ENCODE measurements at places on chromosomes 11 and 22.

- DNase-seq = no peak
Measured at GRCh38 chr22:49076300-49077035, 751.2 kb downstream of the BRD1 start.

DNA sequence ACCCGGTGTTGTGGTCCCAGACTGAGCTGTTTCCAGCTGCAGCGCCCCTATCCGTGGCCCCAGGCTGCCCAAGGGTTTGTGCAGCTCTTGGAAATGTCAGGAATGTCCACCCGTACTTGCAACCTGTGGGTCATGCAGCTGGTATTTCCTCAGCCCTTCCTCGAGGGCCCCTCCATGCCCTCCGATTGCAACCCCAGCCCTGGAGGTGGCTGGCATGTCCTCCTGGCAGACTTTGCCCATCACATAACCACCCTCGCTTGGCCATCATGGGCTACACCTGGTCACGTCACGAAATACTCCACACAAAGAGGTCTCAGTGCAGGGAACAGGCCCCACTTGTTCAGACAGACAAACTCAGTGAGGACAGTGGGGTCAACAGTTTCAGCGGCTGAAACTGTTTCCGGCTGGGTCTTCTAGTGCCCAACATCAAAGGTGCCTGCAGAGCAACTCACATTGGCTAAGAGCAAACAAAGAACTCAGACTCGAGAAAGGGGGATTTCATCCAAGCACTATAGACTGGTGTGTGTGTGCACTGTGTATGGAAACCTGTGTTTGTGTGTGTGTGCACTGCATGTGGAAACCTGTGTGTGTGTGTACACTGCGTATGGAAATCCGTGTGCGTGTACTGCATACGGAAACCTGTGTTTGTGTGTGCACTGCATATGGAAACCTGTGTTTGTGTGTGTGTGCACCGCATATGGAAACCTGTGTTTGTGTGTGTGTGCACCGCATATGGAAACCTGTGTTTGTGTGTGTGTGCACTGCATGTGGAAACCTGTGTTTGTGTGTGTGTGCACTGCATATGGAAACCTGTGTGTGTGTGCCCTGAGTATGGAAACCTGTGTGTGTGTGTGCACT is 72.8 kb upstream of the CCND1 start:
- no peak for DNase-seq

- DNase-seq = no peak
Measured at GRCh38 chr11:96315476-96315875, 27.5 kb downstream of the MAML2 start.

- DNase-seq = no peak
Measured at GRCh38 chr22:37545703-37546436, 14.4 kb upstream of the CDC42EP1 start.

- no peak for DNase-seq
Measured at GRCh38 chr11:15770798-15771414, 585.4 kb downstream of the SOX6 start.

DNA sequence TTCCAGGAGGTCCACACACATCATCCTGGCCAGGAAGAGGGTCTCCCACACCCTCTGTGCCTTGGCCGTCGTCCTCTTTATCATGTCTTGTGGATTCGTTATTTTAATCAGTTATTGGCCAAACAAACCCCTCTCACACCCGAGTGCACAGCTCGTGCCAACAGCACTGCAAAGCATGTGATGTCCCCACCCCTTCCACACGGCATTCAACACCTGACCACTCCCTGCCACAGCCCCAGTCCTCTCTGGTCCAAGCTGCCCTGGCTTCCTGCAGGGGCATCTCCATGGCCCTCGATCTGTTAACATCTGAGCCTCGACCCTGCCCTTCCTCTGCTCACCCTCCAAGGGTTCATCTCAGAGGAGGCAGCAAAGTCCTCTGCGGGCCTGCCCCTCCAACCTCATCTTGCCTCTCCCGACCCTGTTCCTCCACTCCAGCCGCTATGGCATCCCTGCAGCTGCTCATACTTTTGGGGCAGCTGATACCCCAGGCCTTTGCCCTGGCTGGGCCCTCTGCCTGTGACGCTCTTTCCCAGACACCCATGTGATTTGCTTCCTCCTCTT is 14.0 kb downstream of the MYEOV start:
- DNase-seq = no peak

DNA sequence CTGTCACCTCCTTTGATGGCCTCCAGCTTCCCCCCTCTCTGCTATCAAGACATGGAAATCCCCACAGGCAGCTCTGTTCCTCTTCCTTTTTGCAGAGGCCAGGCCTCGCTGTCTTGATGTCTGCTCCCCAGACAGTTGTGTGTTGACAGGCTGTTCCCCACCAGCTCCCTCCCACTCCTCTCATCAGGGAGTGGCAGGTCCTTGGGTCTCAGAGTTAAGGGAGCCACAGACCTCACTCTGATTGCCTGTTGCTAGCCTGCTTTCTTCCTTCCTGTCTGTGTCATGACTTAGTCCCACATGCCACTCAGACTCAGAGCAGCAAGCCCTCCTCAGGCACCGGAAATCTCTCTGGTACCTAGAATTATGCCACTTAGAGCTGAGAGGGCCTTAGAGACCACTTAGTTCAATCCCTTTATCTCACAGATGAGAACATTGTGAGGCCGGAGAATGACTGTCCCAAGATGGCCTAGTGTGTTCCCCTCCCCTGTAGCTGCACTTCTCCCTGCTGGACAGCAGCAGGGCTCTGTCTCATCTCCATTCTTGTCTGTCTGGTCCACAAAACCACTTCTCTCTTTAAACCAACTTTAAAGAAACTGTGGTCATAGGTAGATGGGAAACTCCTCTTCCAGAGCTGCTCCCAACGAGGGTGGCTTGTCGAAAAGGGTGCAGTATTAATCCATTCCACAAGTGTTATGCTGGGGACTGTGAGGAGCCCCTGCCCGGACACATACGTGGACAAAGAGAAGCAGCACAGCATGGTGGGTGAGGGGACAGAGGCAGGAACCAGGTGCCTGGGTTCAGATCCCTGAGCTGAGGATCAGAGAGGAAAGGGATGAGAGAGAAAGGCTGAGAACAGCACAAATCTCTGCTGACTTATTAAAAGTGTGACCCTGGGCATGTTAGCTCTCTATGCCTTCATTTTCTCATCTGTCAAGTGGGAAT is 4.2 kb downstream of the AMPD3 start:
- no peak for DNase-seq

DNA sequence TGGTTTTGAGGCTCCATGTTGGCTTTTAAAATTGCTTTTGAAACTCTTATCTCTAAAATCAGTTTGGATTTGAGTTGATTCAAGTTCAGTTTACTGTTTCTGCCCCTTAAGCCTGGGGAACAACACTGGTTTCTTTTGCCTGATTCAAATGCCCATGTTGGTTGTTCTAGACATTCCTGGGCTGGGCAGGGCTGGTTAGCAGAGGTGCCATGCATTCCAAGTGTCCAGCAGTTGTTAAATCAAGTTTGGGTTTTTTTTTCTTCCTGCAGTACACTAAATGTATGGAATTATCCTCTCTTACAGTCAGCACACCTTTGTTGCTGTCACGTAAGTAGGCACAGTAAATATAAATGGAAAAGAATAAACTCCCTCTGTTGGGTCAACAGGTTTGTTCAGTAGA is 67.2 kb upstream of the MTMR2 start:
- no peak for DNase-seq

- no peak for DNase-seq
Measured at GRCh38 chr11:12810568-12810894, 136.3 kb downstream of the TEAD1 start.

GRCh38 chr11:20227631-20228030 is 67.4 kb upstream of the DBX1 start:
- DNase-seq = no peak

GRCh38 chr11:127806501-127806900 is 780.9 kb downstream of the ETS1 start:
- no peak for DNase-seq

DNA sequence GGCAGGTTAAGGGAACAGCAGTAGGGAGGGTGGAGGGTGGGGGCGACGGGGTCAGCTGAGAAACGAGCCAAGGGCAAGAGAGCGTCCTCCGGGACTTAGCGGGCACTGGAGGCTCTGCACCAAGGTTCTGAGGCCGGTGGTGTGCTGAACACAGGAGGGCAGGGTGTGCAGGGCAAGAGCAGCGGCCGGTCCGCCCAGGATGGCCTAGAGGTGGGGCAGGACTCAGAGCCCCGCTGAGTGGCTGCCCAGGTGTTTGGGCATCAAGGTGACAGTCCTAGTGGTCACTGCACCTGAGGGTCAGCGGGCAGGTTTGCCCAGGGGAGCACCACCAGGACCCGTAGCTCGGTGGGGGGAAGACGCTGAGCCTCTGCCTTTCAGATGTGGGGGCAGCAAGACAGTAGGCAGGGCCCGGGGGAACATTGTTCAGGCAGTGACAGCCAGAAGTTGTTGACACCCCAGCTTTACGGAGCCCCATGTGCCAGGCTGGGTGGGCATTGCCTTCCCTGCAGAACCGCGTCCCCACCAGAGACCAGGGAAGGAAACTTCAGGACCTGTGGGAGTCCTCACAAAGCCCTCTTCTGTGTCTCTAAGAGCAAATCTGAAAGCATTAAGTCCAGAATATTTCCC is 4.5 kb upstream of the TTLL8 start:
- DNase-seq = no peak

DNA sequence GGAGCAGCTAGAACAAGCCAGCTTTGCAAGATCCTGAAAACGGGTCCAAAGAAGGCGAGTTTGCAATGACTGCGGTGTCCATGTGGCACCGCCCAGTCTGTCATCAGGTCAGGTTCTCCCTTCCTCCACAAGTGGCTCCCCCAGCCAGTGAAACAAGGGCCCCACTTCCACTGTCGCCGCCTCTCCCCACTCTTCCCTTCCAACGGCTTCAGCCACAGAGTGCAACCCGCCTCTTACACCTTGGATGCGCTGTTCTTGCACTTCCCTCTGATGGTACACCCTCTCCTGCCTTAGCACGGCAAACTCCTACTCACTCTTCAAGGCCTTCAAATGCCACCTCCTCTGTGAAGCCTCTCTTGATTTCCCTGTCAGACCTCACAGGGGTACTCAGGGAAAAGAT is 10.8 kb upstream of the TCF20 start:
- no peak for DNase-seq

DNA sequence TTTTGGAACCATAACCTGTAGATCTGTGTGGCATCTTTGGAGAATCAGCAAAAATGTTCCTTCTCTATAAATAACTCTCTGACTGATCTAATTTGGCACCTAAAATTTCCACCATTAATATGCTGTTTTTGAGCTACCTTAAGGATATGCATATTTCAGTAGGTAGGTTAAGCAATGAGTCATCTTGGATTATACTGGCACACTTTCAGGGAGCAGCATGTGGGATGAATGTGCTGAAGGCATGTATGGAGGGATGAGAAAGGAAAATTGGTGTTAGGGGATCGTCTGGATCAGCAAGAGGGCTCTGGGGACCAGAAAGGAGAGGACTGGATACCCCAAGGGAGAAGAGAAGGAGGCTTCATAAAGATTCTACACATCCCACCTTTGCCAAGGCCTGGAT is 44.6 kb upstream of the ELF5 start:
- no peak for DNase-seq

- no peak for DNase-seq
Measured at GRCh38 chr11:33636104-33636503, 64.5 kb downstream of the C11orf91 start.

DNA sequence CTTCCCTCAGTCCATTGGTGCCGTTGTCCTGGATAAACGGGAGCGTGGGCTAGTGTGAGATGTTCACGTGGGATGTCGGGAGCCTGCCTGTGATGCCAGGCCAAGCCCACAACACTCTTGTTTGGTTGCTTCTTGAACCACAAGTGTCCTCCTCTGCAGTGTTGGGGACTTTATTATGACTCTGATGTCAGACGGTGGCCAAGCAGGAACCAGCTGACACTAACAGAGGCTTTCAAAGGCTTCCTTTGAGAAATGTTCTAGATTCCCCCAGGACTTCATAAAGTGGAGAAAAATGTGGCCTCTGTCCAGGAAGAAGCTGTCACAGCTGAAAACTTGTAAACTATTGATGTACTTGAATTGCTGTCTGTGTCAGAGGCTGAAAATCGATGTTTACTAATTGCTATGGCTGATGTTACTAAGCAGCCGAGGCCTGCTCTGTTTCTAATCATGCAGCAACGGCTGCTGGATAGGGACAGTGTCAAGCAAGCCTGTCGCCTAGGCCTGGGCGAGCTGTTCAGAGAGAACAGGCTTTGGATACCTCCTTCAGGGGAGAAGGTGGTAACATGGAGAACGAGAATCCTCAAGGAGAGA is 131.7 kb downstream of the TBC1D22A start:
- DNase-seq = no peak

GRCh38 chr11:44025727-44026126 is 22.1 kb upstream of the ACCSL start:
- DNase-seq = no peak

DNA sequence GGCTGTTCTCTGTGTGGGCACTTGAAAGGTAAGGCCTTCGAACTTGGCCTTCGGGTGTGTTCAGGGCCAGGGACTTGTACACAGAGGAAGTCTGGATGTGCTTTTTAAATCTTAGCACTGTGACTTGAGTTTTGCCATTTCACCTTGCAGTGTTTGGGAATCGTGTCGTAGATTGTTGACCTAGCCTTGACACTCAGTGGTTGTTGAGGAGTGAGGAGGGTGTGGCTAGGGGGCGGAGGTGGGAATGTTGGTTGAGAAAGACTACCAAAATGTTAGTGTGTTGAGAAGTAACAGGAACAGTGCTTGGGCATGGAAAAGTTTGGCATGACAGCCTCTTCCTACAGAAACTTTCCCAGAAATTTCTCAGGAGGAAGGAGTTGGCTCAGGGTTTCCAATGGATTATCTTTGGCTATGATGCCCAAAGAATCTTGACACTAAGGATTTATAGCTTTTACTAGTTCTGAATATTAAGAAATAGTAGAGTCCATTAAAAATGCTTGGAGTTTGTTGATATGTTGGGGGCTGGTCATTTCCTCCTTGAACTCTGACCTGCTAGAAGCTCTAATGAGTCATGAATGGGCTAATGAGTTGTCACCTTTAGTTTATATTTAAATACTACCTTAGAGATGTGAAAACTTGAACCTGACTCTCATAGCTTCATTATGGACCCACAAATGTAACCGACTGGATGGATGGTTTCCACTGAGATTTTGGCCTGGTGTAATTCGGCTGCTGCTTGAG is 40.6 kb downstream of the BARX2 start:
- DNase-seq = no peak

DNA sequence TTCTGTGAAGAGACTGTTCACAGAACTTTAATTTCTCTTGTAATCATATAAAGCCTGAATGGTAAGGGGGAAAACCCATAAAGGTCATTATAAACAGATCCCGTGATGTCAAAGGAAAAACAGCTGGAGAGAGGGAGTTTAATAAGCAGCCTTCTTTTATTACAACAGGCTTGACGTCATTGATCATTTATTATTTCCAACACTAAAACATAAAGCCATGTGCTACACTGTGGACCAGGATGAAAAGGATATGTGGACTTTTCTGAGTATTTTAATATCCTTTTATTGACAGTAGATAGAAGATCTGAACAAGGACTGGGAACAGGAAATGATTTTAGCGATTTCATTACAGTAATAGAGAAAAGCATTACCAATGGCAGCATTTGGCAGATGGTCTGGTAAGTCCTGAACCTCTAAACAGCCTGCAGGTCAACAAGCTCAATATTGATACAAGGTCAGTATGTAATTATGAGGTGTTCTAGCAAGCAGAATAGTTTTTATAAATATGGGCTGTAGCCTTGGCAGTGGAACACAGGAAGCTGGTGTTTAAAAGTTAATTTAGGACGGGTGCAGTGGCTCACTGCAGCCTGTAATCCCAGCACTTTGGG is 25.1 kb upstream of the TPH1 start:
- DNase-seq = no peak
